ENCODE measurements at places on chromosomes 11 and 22.

GRCh38 chr11:111359223-111360149, 19.6 kb downstream of the POU2AF1 start:
- DNase-seq: no peak

DNA sequence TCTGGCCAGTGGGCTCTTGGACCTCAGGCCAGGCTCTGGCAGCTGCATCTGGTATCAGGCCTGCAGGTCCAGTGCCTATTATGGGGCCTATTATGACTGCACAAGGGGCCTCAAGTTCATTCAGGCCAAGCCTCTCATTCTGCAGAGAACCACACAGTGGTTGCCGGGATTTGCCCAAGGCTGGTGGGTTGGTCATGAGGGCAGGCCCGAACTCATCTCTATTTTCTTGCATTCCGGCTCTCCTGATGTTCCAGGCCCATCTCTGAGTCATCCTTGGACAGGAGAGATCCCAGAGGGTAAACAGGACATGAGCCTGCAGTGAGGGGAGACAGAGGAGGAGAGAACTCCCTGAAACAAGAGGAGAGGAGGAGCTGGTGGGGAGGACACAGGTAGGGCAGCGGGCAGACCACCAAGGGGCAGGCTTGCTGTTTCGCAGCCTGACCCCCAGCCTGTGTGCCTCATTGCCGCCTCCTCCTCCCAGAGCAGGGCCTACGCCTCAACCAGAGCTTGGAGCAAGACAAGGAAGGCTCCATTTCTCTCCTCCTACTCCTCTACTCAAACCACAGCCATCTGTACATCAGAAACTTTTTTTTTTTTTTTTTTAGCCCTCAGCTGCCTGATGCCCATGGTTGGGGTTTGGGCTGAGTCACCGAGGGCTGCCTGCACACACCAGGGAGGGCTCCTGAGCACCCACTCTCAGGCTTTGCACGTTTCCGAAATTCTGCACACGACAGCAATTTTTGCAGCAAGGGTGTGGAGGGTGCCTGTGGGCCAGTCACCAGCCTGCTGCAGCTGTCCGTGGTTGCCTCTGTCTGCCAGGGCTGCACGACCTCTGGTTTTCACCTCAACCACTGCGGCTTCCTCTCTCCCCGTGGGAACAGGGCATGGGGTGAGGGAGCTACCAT, 12.7 kb upstream of the TREH start:
- no peak for DNase-seq

- no peak for DNase-seq
Observed at GRCh38 chr11:2777386-2777785, 77.6 kb upstream of the KCNQ1OT1 start.

DNA sequence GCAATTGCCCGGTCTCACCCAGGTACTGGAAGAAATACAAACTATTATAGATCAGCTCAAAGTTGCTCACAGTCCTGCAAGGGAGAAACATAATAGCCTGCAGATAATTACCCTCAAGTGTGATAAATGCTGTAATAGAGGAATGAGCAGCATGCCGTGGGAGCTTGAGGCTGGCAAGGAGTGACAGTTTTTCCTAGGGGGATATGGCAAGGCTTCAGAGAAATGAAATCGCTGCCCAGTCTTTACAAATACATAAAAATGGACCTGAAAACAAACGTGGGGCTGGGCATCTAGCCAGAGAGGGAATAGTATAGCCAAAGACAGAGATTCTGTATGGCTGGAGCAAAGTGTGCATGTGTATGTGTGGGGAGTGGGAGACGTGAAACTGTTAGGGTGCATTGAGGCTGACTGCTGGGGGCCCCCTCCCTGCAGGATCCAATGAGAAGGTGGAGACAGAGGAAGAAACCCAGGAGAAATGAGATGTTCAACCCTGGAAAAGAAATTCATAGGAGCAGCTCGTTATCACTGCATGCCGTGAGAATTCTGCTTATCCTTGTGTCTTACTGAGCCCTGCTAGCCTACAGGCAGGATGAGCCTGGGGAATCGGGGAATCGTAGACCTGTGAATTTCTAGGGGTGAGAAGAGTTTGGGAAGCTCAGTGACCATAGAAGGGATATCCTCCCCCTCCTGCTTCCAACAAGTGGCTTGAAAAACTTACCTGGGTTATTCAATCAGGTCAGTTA, 167.0 kb downstream of the LDLRAD3 start:
- no peak for DNase-seq

DNA sequence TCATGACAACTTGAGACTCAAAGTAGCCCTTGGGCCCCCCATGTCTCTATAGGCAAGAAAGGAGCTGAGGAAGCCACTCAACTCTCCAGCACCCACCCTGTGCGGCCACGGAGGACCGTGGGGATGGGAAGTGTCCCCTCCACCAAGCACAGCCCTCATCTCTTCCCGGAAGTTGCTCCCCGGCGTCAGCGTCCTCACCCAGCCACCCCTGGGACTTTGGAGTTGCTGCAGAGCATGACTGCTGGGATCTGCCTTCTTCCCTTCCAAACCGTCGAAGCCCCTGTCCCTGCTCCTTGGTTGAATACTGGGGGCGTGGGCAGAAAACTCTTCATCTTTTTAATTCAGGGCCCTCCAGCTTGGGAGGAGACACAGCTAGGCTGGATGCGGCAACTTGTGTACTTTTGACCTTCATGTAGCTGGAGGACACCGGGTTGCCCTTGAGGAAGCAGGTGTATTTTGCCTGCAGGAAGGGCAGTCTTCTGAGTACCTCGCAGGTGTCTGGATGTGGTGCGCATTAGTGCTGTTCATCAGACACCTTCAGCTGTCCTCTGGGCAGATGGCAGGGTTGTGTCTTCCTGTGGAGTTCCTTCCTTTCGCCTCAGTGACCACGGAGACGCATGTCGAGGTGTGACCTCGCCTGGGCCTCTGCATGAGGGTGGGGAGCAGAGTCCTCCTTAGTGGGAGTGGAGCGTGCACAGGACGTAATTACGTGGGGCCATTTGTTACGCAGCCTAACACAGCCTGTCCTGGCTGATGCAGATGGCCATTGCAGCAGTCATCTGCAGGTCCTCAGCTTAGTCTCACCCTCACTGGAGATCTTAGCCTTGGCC, 12.2 kb upstream of the IFITM3 start:
- no peak for DNase-seq

DNA sequence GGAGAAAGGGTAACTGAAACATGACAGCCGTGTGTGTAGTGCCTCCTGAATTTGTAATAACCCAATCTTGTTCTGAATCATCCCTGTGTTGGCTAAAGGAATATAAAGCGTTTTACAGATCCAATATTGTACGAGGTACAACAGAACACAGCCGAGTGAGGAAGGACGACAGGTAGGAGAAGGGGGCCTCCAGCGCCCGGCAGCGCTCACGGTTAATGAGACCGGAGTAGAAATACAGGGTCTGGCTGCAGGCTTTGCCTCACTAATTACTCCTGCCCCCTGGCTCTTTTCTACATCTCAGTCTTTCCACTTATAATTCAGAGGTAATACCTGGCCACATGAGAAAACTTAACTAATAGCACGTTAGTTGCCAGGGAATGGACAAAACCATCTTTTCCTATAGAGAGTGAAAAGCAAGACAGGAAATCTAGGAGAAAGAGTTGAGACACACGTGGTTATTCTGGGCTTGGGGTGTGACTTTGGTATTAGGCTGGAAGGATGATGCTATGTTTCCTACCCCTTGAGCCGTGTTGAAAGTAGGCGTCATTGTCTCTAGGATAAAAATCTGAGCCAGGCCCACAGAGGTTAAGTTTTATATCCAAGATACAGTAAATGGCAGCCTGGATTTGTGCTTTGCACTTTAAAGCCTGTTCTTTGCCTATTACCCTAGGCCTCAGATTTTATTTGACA, 54.1 kb downstream of the GRIK4 start:
- DNase-seq: no peak

GRCh38 chr11:62142921-62143320, 19.1 kb downstream of the INCENP start:
- no peak for DNase-seq

DNA sequence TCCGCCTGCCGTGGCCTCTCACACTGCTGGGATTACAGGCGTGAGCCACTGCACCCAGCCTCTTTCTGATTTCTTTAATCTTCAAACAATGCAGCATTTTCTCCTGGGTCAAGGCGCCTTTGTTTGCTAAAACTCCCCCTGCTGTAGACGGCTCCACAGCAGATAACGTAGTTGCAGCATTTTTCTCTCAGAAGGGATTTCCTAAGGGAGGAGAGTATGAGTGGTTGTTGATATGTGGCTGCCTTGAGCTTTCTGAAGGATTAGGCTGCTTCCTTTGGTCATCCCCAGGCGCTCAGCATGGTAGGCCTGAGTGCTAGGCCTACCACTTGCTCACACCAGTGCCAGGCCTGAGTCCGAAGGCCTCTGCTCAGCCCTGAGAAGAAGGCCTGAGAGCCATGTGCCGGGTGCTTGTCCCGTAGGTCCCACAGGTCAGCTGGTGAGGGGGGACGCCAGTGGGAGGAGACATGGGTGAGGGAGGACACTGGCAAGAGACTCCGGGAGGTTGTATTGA, 18.1 kb downstream of the SMARCB1 start:
- DNase-seq: no peak

DNA sequence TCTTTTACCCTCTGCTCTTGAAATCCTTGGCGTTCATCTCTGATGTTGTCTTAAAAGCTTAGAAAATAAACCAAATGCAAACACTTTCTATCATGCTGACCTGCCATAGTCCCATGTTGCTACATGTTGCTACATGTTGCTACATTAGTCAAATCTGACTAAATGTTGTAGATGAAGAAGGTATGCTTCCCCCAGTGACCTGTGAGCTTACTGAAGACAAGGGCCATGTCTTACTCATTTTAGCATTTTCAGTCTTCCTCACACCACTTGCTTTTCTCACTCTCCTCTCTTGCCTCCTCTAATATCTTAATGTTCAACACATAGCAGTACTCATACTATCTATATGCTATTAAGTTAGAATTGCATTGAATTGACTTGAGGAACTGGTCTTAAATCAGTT, 346.4 kb upstream of the MTNR1B start:
- no peak for DNase-seq

DNA sequence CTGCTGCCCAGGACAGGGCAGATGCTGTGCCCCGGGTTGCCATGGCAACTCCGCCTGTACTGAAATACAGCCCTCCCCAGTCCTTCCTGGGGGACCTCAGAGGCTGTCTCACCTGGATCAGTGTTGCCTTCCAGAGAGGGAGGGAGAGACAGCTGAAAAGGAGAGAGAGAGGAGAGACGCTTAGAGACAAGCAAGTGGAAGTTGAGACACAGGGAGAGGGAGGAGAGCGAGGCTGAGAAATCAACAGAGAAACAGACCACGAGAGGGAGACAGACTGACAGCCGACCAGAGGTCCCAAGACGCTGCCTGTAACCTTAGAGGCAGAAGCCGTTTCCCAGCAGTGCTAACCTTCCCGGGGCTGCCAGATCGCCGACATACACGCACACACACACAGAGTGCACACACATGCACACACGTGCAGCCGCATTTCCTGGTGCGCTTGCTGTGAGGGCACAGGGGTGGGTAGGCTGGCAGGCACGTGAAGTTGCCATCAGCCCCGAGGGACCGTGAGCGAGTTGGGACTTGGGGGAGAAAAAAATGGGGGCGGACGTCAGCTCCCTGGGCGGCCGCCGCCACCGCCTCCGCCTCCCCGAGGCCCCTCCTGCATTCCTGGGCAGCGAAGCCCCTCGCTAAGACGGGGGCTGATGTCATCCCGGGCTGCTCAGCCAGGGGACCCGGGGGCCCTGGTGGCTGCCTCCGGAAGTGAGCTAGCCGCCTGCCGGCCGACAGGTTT, 88.6 kb upstream of the CRYBB3 start:
- peak; percentile 67 for DNase-seq

GRCh38 chr11:19790831-19791552, 78.4 kb downstream of the NAV2 start:
- peak; percentile 58 for DNase-seq

GRCh38 chr11:65625628-65626342, 10.2 kb downstream of the PCNX3 start:
- DNase-seq: no peak

- DNase-seq: no peak
Observed at GRCh38 chr11:95503047-95503446, 272.0 kb upstream of the SESN3 start.

GRCh38 chr22:38461057-38461413, 6.0 kb upstream of the KCNJ4 start:
- no peak for DNase-seq

GRCh38 chr11:20672575-20672974, 3.2 kb downstream of the NELL1 start:
- no peak for DNase-seq

DNA sequence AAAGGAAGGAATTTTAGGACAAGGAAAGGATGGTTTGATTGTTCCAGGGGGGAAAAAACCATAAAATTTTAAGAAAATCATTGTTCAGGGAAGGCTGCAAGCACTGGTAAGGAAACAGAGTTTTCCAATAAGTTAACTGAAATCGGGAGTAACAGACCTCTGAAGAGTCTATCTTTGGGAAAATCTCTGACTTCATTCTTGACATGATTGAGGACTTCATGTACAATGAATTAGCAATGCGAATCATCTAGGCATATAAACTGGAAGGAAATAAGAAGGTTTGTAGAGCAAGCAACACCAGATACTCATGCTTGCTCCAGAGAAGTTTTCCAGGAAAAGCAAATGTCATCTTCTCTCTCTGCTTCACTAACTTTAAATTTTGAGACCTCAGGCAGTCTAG, 18.5 kb downstream of the APLP2 start:
- no peak for DNase-seq

DNA sequence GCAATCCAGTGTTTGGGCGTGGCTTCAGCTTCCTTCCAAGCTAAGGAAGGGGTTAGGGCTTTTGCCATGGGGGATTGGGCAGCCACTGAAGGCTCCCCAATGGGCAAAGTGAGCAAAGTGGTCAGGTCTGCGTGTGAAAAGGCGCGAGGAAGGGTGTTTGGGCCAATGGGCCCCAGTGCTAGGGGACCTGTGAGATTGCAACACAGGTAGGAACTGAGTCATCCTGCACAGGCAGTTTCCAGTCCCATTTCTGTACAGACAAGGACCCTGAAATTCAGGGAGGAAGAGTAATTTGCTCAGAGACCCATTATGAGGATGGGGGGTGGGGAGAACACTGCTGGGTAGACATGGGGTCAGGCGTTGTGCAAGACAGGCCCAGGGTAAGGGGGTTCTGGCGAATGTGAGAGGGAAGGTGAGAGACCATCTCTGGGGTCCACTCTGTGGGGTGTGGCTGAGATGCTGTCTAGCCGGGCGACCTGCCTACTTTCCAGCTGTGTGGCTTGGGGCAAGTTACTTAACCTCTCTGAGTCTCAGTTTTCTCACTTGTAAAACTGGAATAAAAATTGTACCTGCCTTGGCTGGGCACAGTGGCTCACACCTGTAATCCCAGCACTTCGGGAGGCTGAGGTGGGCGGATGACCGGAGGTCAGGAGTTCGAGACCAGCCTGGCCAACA, 7.3 kb downstream of the CCDC88B start:
- DNase-seq: no peak

Measured in iPS DF 6.9 (cell line).